A673 (cell line): ENCODE measurements at places on chromosomes 7 and 10. TPM values are rescaled to one million over a fixed set of nuclear protein-coding genes. Genes with fewer than 3 reads are reported as not detected.

Gene KCNH2
- 1.5 and 4.0 TPM in 2 replicates for total RNA-seq

Gene CCDC3
- 2.8 and 3.0 TPM in 2 replicates for total RNA-seq

Gene INTS1
- 129 and 141 TPM in 2 replicates for total RNA-seq

Gene LAMB1
- total RNA-seq = 162 and 169 TPM in 2 replicates

Gene CXCL12
- total RNA-seq = 0.30 and 0.52 TPM in 2 replicates

Gene PLPP4
- total RNA-seq = not detected in 2 replicates
